ENCODE measurements at places on chromosomes 6 and 20. TPM values are rescaled to one million over a fixed set of nuclear protein-coding genes. Genes with fewer than 3 reads are reported as not detected.

The ID1 gene
- 308 TPM for total RNA-seq

The BCAS1 gene
- 109 TPM for total RNA-seq

DNA sequence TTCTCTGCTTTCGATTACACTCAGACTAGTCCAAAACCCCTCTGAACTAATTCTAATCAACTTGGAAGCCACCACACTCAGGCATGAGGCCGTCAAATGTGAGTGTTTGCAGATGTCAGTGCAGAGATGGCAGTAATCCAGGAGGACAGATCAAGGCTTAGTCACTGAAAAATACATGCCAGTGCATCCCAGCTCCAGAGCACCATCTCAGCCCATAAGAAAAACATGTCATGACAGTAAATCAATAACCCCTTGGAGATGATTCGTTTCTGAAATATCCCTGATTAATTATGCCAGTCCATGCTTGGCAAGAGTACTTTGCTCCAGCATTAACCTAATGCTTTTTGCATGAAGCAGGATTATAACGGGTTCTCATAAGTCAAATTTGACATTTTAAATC lies 179.5 kb downstream of the ADAT2 start:
- no peaks in the 10 kb centered on the region for H3K4me1 ChIP-seq
- H3K36me3 ChIP-seq = no peaks in the 10 kb centered on the region
- no peak overlapping the region for H3K27ac ChIP-seq
- peak; percentile 87 for DNase-seq
- H3K27me3 ChIP-seq = no peaks in the 10 kb centered on the region
- H3K4me3 ChIP-seq = no peak overlapping the region

- H3K36me3 ChIP-seq = no peaks in the 10 kb centered on the region
- no peak overlapping the region for H3K27ac ChIP-seq
- H3K27me3 ChIP-seq = no peaks in the 10 kb centered on the region
- no peak for DNase-seq
- H3K4me3 ChIP-seq = no peak overlapping the region
These were observed 54.8 kb downstream of the CTCFL start for GRCh38 chr20:57470212-57470522.

DNA sequence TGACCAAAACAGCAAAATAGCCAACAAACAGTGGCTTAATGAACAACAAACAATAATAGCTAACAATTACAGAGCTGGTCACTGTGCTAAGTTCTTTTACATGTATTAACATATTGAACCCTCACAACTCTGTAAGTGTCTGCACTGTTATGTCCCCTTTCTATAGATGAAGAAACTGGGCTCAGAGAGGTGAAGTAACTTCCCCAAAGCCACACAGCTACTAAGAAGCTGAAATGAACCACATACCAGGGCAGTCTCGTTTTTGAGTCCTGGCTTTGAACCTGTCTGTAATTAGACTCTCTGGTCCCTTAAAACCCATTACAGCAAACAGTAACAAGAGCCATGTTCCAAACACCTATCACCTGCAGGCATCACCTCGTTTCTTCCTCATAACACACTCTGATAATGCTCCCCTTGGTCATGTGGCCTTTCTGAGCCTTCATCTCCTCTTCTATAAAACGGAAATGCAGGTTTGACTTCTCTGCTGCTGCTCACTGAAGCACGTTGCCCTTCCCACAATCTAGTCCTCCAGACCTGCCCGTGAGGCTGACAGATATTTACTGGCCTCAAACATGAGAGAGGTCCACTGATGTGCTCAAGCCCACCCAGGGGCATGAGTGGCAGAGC lies 23.3 kb downstream of the KCNK15 start:
- H3K27ac ChIP-seq = no peak overlapping the region
- H3K4me1 ChIP-seq = peaks cover 11% of the 10 kb centered on the region
- no peak overlapping the region for H3K4me3 ChIP-seq
- H3K36me3 ChIP-seq = peaks cover 19% of the 10 kb centered on the region
- H3K27me3 ChIP-seq = no peaks in the 10 kb centered on the region
- DNase-seq = no peak

The KCNK16 gene
- total RNA-seq = not detected

GRCh38 chr20:34082232-34082887 lies 29.7 kb downstream of the EIF2S2 start:
- H3K27ac ChIP-seq = no peak overlapping the region
- H3K4me3 ChIP-seq = no peak overlapping the region
- H3K36me3 ChIP-seq = peaks cover 61% of the 10 kb centered on the region

The CST7 gene
- total RNA-seq = 0.55 TPM

The CAGE1 gene
- total RNA-seq = 0.10 TPM

- H3K36me3 ChIP-seq = no peaks in the 10 kb centered on the region
- H3K4me3 ChIP-seq = no peak overlapping the region
- DNase-seq = no peak
- H3K27me3 ChIP-seq = no peaks in the 10 kb centered on the region
- no peak overlapping the region for H3K27ac ChIP-seq
These were observed 77.6 kb downstream of the PHACTR2 start for GRCh38 chr6:143755301-143755744.

DNA sequence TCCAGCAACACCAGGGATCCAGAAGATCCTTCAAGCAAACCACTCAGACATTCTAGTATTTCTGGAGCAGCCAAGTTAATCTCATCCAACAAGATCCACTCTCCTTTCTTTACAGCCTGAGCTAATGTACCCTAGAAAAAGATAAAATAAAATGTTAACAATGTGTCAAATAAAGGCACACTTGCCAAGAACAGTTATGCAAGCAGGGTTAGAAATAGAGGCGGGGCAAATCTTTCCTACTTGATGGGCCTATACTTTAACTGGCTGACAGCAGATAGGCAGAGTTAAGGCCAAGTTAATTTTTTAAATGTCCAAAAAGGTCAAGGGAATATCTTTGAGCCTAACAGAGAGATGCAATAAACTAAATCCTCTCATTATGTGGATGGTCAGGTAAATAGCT lies 60.8 kb downstream of the MDN1 start:
- DNase-seq = no peak
- H3K4me1 ChIP-seq = no peaks in the 10 kb centered on the region
- no peak overlapping the region for H3K27ac ChIP-seq

DNA sequence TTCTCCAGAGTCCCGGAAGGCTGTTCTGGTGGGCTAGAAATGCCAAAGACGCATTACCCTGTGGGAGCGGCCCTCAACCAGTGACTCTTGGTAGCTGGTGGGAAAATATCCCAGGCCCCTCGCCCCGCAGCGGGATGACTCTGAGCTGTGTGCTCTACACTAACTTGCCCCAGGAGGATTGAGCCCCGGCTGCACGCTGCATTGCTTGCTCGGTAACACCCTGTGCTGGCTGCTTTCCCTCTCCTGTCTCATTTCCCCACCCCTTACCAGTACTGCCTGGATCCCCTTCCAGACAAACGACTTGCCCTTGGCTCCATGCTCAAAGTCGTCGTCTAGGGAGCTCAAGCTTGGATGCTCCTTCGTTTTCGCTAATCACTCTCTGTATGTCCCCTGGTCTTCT lies 411.8 kb upstream of the SULF2 start:
- peak; percentile 82 for DNase-seq
- H3K36me3 ChIP-seq = no peaks in the 10 kb centered on the region
- no peak overlapping the region for H3K27ac ChIP-seq

DNA sequence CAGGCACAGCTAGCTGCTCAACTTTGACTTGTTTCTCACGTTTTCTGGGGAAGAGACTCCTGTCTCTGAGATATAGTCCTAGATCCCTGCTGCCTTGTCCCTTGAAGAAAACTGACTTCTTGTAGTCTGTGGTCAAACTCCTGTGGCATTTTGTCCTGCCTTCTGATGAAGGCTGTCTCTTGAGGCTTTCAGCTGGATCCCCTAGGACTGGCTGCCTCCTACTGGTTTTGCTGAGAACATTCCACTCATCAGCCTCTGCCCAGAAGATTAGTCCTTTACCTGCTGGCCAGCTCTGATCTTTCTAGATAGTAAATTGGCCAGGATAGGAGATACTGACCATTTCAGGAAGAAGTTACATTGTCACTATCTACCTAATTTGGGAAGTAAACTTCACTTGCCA lies 71.9 kb upstream of the CNR1 start:
- no peaks in the 10 kb centered on the region for H3K36me3 ChIP-seq
- H3K4me3 ChIP-seq = no peak overlapping the region

DNA sequence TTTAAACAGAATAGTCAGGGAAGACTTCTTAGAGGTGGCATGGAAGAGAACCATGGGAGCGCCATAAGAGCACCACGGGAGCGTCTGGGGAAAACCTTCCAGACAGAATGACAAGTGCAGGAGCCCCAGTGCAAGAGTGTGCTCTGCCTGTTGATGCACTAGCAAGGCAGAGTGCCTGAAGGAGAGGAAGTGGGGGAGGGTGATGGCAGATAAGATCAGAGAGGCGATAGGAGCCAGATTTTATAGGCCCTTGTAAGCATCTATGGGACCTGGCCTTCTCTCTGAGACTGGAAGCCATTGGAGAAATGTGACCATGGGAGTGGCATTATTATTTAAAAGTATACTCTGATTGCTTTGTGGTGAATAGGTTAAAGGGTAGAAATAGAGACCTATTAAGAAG lies 13.1 kb downstream of the FUCA2 start:
- H3K36me3 ChIP-seq = no peaks in the 10 kb centered on the region
- no peak overlapping the region for H3K4me3 ChIP-seq
- H3K27me3 ChIP-seq = no peaks in the 10 kb centered on the region

- H3K27ac ChIP-seq = no peak overlapping the region
- no peak overlapping the region for H3K4me3 ChIP-seq
- no peak for DNase-seq
These were observed 66.4 kb downstream of the AFDN start for GRCh38 chr6:167892835-167893815.

The CLVS2 gene
- 6.4 TPM for total RNA-seq

GRCh38 chr6:107982486-107982885 lies 24.5 kb upstream of the SEC63 start:
- H3K4me1 ChIP-seq = no peaks in the 10 kb centered on the region
- no peak overlapping the region for H3K27ac ChIP-seq
- DNase-seq = no peak
- H3K27me3 ChIP-seq = no peaks in the 10 kb centered on the region

GRCh38 chr20:15918631-15919030 lies 654.6 kb downstream of the KIF16B start:
- no peaks in the 10 kb centered on the region for H3K36me3 ChIP-seq
- no peaks in the 10 kb centered on the region for H3K27me3 ChIP-seq
- no peak overlapping the region for H3K27ac ChIP-seq

The REV3L gene
- total RNA-seq = 120 TPM

GRCh38 chr6:4412488-4412887 lies 277.1 kb upstream of the ECI2 start:
- no peak overlapping the region for H3K27ac ChIP-seq
- H3K4me1 ChIP-seq = no peaks in the 10 kb centered on the region
- no peak for DNase-seq
- H3K4me3 ChIP-seq = no peak overlapping the region
- no peaks in the 10 kb centered on the region for H3K27me3 ChIP-seq

The RHAG gene
- total RNA-seq = 2.4 TPM

GRCh38 chr6:29620630-29621029 lies 12.4 kb downstream of the GABBR1 start:
- H3K4me1 ChIP-seq = peaks cover 23% of the 10 kb centered on the region
- DNase-seq = peak; percentile 77
- no peak overlapping the region for H3K4me3 ChIP-seq
- no peaks in the 10 kb centered on the region for H3K27me3 ChIP-seq
- H3K36me3 ChIP-seq = peaks cover 60% of the 10 kb centered on the region
- H3K27ac ChIP-seq = no peak overlapping the region

The EXOC2 gene
- 29.3 TPM for total RNA-seq

GRCh38 chr6:131688286-131688685 lies 12.9 kb downstream of the OR2A4 start:
- no peaks in the 10 kb centered on the region for H3K4me1 ChIP-seq
- H3K4me3 ChIP-seq = no peak overlapping the region
- H3K36me3 ChIP-seq = no peaks in the 10 kb centered on the region
- DNase-seq = no peak
- no peak overlapping the region for H3K27ac ChIP-seq

DNA sequence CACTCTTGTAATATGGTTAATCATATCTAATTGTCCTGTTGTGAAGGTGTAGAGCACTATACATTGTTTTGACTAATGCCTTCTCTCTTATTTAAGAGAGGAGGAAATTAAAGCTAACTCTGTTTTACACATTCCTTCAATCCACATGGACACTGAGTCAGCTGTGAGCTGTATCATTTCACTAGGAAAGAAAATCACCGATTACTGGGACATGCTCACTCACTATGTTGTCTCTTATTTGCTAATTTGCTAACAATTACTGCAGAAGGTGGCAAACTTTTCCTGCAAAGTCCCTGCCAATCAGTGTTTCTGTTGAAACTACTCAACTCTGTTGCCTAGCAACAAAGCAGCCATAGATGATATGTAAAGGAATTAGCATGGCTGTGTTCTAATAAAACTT lies 98.2 kb downstream of the BCAS1 start:
- no peaks in the 10 kb centered on the region for H3K27me3 ChIP-seq
- no peaks in the 10 kb centered on the region for H3K4me1 ChIP-seq
- no peak for DNase-seq
- H3K4me3 ChIP-seq = no peak overlapping the region

The CST5 gene
- total RNA-seq = not detected

DNA sequence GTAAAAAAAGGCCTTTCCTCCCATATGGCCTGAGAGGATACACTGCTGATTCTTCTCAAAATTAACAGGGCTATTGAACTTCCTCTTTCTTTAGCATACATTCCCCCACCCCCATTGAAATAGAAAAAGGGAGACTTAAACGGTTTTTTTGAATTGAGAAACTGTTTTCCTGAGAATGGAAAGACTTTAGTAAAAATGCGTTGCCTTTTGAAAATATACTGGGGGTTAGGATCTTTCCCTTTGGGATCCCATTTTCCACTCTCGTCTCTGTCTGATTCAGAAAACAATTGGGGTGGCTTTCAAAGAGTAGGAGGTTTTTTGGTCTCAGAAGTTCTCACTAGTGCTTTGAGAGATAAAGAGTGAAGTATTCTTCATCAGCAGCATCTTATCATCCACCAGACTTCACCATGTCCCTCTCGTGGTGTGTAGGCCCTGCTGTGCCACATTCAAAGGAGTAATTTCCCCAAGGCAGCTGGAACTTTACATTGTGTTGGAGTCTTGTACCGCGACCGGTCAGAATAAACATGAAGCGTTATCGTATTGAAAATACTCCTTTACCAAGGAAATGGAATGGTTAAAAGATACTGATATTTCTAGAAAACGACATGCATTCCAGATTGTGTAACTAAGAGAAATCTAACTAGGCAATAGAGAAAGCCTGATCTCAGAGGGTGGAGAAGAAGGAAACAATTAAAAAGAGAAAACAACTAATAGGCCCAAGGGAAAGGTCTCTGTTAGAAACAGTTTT lies 10.6 kb downstream of the MYB start:
- H3K4me3 ChIP-seq = no peak overlapping the region
- no peaks in the 10 kb centered on the region for H3K27me3 ChIP-seq
- no peak for DNase-seq
- no peaks in the 10 kb centered on the region for H3K36me3 ChIP-seq
- H3K27ac ChIP-seq = no peak overlapping the region

DNA sequence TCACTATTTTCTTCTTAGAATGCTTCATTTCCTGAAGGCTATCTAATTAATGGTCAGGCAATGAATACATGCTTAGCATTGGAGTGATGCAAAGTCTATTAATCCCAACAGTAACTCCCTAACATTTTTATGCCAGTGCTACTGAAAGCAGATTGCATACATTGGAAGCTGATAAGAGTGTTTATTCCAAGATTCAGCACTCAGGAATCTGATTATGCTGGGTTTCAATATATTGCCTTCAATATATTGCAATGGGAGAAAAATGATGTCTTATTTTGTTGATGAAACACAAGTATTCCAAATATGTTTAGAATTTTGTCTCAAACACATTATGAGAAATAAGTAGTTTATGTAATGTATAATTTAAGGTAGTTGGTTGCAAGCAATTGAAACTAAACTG lies 26.7 kb upstream of the TRDN start:
- H3K4me1 ChIP-seq = no peaks in the 10 kb centered on the region
- no peaks in the 10 kb centered on the region for H3K27me3 ChIP-seq
- DNase-seq = no peak
- no peak overlapping the region for H3K27ac ChIP-seq
- no peak overlapping the region for H3K4me3 ChIP-seq
- H3K36me3 ChIP-seq = no peaks in the 10 kb centered on the region

The AIF1 gene
- total RNA-seq = 35.5 TPM

Data from spinal cord (tissue), 10 donors.